ENCODE measurements at places on chromosomes 5 and 9.

- DNase-seq, result no peak
Observed at GRCh38 chr9:115643948-115644727, 509.5 kb upstream of the PAPPA start.

GRCh38 chr5:84378961-84379360 is 5.7 kb downstream of the EDIL3 start:
- no peak for DNase-seq

DNA sequence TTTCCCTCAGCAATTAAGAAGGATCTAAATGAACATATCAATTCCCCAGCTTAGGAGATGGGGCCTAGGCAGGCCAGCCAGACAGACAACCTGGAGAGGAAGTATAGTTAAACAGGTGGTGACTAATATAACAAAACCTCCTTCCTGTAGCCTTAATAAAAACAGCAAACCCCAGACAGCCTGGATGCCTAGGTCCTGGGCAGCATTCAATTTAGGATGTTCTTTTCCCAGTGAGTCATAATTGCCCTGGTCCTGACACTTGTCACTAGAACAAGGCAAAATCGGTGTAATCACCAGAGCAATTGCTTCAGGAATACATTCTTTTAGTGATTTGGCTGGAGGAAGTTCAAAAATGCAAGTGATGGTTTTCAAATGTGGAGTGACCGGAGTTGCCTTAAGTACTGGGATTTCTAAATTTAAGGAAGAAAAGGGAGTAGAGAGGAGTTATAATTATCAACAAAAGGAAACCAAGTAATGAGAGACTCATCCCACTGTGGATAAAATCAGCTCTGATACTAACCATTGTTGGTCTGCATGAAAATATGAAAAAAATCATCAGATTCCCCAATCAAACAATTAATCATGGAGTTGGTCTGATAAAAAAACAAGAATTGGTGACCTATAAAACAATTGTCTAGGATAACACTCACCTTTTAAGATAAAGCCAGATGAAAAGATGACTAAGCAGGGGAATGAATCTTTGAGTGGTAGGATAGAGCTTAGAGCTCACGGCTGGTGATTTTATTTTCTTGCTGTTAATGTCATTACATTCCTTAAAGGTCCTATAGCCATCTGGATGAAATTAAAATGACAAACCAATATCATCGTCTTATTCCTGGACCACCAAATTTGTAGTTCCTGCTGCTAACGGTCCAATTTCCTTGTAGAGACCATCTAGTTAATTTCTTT is 39.0 kb upstream of the TARS1 start:
- no peak for DNase-seq

- no peak for DNase-seq
Observed at GRCh38 chr5:121919046-121919445, 42.7 kb upstream of the SRFBP1 start.

- DNase-seq, result no peak
Observed at GRCh38 chr9:34378376-34379060, 1.8 kb upstream of the MYORG start.

DNA sequence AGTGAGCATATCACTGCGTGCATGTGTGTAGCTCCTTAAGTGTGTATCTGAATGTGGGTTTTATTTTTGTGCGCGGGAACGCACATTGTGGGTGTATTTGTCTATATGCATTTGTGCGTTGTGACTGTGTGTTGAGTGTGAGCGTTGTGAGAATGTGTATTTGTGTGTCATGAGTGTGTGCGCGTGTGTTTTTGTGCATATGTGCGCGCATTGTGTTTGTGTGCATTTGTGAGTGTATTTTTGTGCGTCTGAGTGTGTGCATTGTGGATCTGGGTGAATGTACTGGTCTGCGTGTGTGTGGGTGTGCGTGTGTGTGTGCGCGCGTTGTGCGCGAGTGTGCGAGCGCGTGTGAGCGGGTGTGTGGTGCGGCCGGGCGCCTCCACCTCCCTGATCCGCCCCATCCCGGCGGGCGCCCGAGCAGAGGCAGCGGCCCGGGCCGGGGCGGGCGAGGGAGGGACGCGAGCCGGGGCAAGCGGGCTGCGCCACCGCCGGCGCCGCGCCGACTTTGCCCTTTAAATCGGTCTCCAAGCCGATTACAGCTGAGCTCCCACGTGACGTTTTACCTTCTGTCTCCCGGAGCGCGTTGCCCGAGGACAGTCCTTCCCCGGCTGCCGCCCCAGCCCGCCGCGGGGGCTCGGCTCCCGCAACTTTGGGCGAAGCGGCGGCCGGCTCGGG is at the start of gene RASGRF2:
Gene RASGRF2 (plus strand): TSS at position 596 of the 675 bp plus-strand sequence. CDS start 376 bp downstream, outside the sequence.
- peak; percentile 28 for DNase-seq

DNA sequence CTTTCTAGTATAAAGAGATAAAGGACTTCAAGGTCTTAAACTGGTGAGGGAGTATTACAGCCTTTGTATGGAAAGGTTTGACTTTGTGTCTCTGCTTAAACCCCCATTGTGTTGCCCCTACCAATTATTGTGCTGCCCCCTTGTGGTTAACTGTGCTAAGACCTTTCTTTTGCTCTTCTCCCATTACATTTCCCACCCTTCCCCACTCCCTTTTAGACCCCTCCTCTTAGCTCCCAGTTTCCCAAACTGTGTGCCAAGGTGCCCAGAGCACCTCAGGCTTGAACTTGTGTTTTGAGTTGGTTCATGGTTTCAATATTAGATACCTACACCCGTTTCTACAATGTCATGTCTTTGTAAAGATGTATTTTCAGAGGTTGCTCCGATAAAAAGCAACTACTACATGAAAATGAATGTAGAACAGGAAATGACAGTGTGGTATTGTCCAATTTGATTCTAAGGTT is 2.9 kb downstream of the JAK2 start:
- no peak for DNase-seq

- no peak for DNase-seq
Observed at GRCh38 chr5:14039576-14039975, 95.1 kb upstream of the DNAH5 start.

DNA sequence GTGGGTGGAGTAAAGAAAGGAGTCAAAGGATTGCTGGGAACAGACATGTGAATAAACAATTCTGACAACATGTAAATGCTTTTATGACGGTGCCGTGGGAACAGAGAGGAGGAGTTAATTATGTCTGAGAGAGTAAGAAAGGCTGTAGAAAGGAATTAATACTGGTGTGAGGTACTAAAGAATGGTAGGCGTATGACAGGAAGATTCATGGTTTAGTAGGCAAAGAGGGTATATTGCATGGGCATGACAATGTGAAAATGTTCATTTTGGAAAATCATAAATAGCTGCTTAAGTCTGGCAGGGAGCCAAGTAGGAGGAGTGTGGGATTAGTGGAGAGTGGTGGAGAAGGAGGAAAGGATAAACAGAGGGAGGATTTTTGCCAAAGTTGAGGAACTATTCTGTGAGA is 19.7 kb downstream of the NAA35 start:
- no peak for DNase-seq

- DNase-seq, result no peak
Observed at GRCh38 chr9:129282731-129283211, 104.7 kb upstream of the IER5L start.

GRCh38 chr5:37838152-37838932 is 1.5 kb downstream of the GDNF start:
- DNase-seq, result no peak

DNA sequence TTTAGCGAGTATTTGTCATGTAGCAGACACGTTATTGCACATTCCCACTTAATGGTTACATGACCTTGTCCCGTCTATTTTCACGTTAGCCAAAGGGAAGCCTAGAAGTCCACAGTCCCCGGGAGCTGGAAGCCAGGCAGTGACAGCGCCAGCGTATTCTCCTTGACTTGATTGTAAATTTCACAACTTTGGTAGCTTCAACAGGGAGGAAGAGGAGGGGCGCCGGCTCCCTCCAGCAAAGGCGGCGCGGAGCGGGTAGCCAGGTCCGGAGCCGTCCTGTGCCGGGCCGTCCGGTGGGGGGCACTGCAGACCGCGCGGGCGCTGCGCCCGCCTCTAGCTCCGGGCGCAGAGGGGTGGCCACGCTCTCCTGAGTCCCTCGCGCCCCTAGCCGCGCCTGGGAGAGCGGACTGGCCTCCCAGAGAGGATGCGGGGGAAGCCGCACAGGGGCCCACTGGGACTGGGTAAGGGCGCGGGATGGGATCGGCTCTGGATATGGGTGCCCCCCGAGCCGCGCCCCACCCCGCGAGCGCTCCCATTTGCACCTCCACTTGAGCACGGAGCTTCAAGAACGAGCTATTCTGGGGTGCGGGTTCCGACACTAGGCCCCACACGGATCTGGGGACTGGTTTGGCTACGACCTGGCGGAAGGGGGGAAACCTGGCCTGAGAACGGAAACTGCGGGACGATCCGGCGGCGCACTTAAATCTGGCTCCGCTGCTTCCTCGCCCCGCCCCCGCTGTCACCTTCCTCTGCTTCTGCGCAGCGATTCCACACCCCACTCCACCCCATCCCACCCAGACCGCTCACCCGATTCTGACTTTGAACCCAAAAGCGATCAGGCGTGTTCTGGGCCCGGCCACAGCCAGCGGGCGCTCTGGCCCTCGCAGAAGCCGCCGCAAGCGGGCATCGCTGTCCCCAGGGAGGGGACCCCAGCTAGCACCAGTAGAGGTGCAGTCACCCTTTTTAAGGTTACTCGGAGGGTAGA is 23.8 kb downstream of the KLF4 start:
- DNase-seq, result no peak

GRCh38 chr9:87855061-87855460 is 27.6 kb upstream of the SPATA31E1 start:
- DNase-seq, result no peak

DNA sequence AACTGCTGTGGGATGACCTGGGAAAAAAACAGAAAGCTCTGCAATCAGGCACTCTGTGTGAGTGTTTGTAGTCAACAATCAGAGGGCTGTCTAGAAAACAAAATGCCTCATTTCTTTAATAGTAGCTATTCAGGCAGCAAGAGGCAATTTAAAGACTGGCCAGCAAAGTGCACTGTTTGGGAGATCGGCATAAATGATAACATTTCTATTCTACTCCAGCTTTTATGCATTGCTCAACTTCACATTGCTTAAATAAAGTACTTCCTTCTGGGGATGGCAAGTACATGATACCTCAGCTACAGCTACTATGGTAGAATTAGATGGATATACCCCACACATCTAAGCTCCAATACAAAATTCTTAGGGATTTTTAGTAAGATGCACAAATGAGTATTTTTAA is 193.1 kb downstream of the DCP2 start:
- no peak for DNase-seq

GRCh38 chr5:139472386-139473030 is 1.7 kb downstream of the SMIM33 start:
- DNase-seq, result no peak

DNA sequence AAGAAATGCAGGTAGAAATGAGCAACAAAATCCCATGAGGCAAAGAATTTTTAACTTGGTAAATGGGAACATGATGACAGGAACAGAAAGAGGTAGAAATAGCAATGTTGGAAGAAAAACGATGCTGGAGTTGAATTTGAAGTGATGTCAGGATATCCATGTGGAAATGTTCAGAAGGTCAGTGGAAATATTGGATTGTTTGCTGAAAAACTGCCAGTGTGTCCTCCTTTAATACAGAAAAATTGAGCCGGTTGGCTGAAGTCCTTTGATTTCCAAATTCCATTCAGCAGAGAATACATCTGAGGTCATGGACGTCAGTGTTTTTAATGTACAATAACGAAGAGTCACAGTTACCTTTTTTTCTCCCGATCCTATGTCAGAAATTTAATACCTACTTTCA is 110.0 kb upstream of the DMAC1 start:
- DNase-seq, result no peak

DNA sequence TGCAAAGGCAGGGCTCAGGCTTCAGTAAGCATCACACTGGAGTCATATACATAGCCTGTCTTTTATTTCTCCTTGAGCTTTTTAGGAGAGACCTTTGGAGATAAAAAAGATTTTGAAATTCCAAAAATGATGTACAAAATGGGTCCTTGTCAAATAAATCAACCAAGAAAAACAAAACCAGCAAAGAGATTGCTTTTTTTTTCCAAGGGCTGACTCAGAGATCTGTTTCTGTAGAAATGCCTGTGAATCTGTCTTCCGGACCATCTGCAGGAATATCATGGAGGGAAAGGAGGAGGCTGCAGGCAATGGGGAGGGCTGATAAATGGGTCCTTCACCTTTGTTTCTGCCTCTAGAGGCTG is 77.4 kb downstream of the SLIT3 start:
- DNase-seq, result no peak

GRCh38 chr5:179373101-179373934 is 28.1 kb upstream of the ADAMTS2 start:
- DNase-seq, result no peak

DNA sequence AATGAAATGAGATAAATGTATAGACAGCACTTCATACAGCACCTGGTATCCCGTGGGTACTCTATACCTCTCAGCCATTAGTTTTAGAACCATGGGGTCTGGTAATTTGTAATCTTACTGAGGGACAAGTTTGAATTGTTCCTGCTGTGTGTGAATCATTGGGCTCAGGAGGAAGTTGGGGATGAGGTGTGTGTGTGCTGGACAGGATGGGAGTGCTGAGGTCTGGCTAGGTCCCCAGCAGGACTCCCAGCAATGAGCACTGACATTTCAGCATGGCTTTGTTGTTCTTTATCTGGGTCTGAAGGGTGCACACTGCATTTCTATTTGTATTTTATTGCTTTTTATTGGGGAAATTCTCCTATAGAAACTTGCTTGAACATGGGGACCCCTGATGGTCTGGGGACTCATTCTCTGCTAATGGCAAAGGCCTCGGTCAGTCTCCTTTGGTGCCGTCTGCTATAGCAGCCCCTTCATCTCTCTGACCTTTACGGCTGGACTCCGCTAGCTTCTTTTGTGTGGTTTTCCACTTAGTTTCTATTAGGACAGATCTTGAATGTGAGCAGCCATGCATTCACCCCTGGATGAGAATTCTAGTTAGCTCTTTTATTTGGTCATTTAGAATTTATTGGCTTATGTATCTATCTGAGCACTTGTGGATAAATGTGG is 98.1 kb downstream of the SREK1 start:
- no peak for DNase-seq

GRCh38 chr9:99222416-99223270 is 561 bp downstream of the SEC61B start:
- no peak for DNase-seq

GRCh38 chr5:88746438-88746882 is 136.5 kb downstream of the MEF2C start:
- no peak for DNase-seq

- DNase-seq, result no peak
Observed at GRCh38 chr9:81619353-81620001, 69.9 kb downstream of the TLE1 start.

GRCh38 chr9:136372561-136373299 is 739 bp downstream of the CARD9 start:
- DNase-seq, result no peak

- no peak for DNase-seq
Observed at GRCh38 chr9:107219486-107220077, 63.5 kb upstream of the RAD23B start.

DNA sequence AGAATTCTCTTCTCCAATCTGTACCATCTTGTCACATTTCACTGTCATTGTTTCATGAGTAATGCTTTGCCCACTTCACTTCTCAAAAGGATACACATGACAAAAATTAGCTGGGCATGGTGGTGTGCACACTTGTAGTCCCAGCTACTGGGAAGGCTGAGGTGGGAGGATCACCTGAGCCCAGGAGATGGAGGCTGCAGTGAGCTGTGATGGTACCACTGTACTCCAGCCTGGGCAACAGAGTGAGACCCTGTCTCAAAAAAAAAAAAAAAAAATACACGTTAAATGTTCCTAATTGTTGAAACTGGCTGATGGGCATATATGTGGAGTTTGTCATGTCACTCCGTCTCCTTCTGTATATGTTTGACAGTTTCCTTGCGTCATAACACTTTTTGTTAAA is 36.3 kb upstream of the HSD17B3 start:
- no peak for DNase-seq
